Mucosa of descending colon (tissue), 3 donors: ENCODE measurements at places on chromosomes 2 and 18.
A peak's percentile ranks its signal among the peaks of the same experiment; 100 is the strongest.

DNA sequence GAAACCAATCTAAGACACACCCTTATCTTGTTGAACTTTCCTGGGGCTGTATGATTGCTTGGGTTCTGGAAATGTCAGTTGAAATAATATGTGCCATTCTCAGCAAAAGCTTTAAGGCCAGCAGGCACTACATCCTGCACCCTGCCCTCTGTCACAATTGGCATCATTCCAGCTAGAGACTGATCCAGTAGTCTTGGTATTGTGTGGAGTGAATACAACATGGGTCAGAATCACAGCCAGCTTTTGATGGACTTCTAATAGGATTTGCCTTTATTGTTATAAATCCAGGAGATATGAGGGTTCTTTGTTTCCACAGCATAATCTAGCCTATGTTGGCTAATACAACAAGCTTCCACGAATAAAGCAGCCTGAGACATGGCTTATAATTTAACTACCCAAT lies 617.0 kb upstream of the CDH2 start:
- DNase-seq = no peak

GRCh38 chr18:43662657-43663056 lies 385.4 kb upstream of the SYT4 start:
- DNase-seq = no peak

- no peak for DNase-seq
Observed at GRCh38 chr2:221924576-221924975, 352.5 kb upstream of the EPHA4 start.

DNA sequence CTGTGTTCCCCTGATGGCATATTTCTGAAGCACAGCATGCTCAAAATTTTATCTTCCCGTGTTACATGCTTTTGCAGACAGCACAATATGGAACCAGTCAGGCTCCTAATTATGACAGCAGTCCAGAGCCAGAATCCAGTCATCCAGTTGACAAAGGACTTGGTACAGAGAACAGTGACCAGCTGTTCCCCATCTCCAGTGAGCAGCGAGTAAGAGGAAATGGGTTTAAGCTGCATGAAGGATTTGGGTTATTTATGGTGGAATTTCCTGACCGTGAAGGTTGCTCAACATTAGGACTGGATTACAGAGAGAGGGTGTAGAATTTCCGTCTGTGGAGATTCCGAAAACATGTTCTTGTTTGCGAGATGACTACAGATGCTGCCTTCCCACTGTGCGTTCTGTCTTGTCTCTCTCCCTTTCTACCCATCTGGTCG lies 24.4 kb downstream of the SGPP2 start:
- DNase-seq = no peak

- DNase-seq = no peak
Observed at GRCh38 chr18:64983497-64984238, 767.1 kb upstream of the CDH7 start.

DNA sequence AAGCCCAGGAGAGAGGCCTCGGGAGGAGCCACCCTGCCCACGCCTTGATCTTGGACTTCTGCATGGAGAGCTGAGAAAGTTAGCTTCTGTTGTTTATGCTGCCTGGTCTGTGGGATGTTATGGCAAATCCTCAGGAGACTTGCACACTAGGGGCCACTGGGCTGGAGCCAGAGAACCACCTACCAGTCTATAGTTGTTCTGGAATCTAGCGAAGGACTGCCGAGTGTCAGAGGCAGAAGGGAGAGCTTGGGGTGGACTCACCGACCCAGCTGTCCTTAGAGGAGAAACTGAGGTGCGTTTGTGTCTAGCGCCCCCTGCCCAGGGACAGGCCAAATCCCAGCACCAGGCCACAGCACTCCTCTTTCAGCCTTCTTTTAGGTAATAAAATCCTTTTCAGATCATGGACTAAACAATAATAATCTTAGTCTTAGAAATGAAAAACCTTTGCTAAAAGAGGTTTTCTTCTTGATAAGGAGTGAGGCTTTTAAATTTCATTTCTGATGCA lies 398.7 kb upstream of the SALL3 start:
- no peak for DNase-seq

DNA sequence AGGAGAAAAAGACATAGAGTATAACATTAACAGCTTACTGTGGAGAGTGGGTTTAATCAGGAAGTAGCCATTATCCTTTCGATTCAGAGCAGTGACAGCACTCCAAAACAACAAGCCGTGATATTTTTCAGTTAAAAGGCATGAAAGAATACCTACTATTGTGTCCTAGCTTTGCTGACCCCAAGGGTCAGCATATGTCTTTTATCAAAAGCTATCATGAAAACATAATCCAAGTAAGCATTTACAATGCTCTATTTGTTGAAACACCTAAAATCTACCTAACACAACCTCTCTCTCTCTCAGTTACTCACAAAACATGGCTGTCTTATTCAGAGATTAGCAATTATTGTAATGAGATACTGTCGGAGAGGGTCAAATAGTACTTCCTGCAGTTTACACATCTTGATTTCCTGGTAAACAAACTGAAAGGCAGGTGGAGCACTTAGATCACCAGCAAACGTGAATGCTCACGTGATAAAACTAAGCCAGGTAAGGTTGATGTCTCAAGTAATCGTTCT lies 100.0 kb downstream of the BAZ2B start:
- no peak for DNase-seq

- no peak for DNase-seq
Observed at GRCh38 chr2:207155516-207156444, 10.0 kb downstream of the KLF7 start.

DNA sequence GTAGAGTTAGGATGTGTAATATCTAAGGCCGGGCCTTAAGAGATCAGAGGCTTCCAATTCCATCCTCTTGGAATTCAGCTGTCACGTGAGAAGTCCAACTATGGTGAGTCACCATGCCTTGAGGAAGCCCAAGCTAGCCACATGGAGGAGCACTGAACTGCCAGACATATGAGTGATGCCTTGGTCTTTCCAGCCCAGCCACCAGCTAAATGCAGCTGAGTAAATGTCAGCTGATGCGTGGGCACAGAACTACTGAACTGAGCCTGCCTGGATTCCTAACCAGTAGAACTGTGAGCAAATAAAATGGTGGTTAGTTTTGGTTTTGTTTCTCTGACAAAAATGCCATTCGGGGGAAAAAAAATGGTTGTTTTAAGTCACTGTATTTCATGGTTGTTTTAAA lies 153.7 kb upstream of the SERTAD2 start:
- no peak for DNase-seq

GRCh38 chr18:69649684-69650083 lies 249.0 kb downstream of the DOK6 start:
- DNase-seq = no peak

- no peak for DNase-seq
Observed at GRCh38 chr2:45000341-45000901, 8.8 kb downstream of the SIX2 start.

- DNase-seq = no peak
Observed at GRCh38 chr2:216606551-216607276, 26.5 kb upstream of the IGFBP2 start.

- no peak for DNase-seq
Observed at GRCh38 chr2:232375164-232375563, 3.4 kb upstream of the ALPP start.

DNA sequence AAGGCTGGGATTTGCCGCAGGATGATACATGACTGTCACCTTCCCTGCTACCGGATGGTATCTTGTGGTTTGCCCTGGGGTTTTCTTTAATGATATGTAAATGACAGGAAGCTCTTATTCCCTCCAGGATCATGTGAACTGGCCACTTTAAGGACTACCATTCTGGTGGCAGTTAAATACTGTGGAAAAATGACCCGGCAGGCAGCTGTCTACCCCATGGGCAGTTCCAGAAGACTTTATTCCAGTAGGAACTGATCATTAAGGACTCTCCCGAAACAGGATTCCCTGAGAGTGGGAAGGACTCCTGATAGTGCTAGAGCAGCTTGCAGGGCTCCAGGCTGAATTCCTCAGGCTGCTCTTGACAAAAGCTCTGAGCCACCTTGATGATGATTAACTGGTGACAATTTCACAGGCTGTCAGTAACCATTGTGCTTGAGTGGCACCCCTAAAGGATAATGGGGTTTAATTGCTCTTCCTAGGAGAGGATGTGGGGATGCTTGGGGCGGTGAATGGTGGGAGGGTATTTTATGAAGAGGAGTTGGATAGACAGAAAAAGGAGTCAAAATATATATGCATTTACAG lies 212.0 kb downstream of the CPS1 start:
- DNase-seq = no peak

GRCh38 chr18:57461652-57462269 lies 26.6 kb downstream of the ONECUT2 start:
- no peak for DNase-seq

DNA sequence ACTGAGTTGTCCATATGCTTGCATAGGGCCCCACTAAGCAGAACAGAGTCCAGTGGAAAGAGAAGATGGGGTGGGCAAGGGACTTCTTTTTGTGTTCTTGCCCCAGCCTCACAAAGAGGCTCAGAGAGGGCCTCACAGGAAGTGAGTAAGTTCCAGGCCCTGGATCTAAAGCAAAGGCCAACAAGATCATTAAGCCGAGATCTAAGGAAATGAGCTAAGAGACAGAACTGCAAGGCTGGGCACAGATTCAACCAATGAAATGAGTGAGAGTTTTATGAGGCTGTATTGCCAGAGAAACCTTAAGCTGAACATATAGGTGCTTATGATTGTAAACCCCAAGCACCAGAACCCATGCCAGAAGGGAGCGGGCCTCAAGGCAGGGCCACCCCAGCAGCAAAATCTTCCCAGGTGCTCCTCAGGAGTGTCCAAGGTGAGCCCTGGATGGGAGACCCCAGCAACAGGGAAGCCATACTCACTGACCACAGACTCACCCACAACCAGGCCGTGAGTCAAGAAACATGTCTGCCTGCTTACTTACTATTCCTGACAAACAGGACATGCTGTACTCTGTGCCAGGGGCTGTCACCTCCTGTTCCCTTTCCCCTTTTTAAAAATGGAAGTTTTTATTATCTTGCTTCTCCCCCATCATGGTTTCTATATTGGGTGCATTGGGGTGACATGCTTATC lies 40.2 kb downstream of the SLC14A1 start:
- DNase-seq = no peak

GRCh38 chr2:112821682-112822081 lies 14.9 kb downstream of the IL1B start:
- DNase-seq = no peak

- no peak for DNase-seq
Observed at GRCh38 chr2:162118166-162119031, 33.6 kb downstream of the GCG start.

DNA sequence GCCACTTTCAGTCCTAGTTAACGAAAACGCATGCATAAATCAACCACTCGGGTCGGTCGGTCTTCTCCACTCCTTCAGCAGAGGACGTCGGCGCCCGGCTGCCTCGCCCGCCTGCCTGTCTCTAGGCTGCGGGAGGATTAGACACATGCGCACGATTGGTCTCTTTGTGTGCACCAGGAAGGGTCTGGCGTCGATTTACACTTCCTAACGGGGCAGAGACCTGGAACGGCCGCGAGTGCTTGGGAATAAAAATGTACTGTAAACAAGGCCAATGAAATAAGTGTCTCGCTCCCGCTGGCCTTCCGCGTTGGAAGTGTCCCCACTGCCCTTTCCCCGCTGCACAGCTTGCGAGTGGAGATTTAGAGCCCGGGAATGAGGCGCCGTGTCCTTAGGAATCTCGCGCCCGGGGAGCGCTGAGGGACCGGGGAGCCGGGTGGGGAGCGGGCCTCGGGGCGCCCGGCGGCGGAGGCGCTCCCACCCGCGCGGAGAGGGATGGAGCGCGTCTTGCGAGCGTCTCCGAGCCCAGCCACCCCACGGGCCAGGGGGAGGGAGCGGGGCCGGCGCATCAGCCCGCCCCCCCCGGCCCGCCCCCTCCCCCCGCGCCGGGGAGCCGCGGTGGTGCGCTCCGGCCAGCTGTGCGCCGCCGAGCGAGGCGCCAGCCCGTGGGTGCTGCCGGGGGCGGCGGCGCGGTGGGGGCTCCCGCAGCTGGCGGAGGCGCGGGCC lies at the start of gene DOK6:
DOK6 (plus strand) TSS at position 636 of the 723 bp plus-strand sequence.
- peak; percentile 50 for DNase-seq

DNA sequence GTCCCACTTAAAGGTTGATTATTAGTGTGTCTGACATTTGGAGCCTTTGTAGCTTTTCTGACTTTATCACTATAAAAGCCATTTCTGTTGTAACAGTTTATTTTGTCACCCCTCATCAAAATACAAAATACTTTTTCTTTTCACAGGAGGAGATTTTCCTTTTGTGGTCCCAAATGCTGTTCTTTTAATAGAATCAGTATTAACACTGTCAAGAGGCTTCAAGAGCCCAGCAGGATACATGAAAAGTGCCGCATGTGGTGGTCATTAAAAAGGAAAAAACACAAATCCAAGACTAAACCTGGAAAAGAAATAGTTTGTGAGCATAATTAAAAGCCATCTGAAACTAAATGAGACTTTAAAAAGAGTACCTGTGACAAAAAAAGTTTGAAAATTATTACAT lies 515.7 kb downstream of the DCDC2C start:
- DNase-seq = no peak

GRCh38 chr2:206023183-206023582 lies 62.8 kb downstream of the INO80D start:
- no peak for DNase-seq

GRCh38 chr2:219459460-219460311 lies 25.0 kb downstream of the SPEG start:
- peak; percentile 53 for DNase-seq

- no peak for DNase-seq
Observed at GRCh38 chr2:238654479-238655197, 193.2 kb upstream of the TWIST2 start.

- DNase-seq = no peak
Observed at GRCh38 chr2:48227617-48228344, 302.2 kb upstream of the STON1 start.

DNA sequence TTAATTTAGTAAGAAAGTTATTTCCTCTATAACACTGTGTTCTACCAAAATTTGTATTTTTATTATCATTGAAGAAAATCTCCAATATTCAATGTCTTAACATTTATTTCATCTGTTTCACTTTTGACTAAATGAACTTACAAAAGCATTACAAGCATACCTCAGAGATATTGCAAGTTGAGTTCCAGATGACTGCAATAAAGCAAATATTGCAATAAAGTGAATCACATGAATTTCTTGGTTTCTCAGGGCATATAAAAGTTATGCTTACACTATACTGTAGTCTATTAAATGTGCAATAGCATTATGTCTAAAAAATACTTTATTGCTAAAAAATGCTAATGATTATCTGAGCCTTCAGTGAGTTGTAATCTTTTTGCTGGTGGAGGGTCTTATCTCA lies 78.3 kb downstream of the TTC32 start:
- DNase-seq = no peak

DNA sequence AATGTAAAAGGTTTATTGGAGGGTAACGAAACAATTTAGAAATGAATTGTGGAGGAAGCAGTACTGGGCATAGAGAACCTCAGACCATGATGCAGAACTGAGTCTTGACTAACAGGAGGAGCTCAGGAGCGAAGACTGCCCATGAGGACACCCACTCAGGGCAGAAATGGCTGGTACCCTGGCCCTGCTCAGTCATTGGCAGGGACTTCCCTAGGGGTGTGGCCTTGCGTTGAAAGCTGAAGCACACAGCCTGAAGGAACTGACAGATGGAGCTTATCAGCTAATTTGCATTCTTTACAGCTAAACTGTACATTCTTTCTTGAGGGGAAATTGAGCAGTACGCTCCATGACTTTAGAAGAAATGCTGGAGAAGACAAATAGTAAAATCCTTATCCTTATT lies 57.1 kb downstream of the PDK1 start:
- DNase-seq = no peak

GRCh38 chr2:239590995-239591915 lies 190.4 kb upstream of the HDAC4 start:
- DNase-seq = peak; percentile 23
